Stimulated activated CD4-positive, alpha-beta T cell treated with anti-CD3 and anti-CD28 coated beads, Interleukin-15, amount 100 ng/mL, for 24 hours (primary cell): ENCODE measurements at places on chromosomes 6 and 20.

- no peak for DNase-seq
These were observed 38.8 kb upstream of the ZFP64 start for GRCh38 chr20:52230409-52230808.

GRCh38 chr6:43795421-43795820, 25.4 kb downstream of the VEGFA start:
- DNase-seq = no peak

GRCh38 chr6:147544420-147544819, 35.9 kb downstream of the SAMD5 start:
- no peak for DNase-seq

DNA sequence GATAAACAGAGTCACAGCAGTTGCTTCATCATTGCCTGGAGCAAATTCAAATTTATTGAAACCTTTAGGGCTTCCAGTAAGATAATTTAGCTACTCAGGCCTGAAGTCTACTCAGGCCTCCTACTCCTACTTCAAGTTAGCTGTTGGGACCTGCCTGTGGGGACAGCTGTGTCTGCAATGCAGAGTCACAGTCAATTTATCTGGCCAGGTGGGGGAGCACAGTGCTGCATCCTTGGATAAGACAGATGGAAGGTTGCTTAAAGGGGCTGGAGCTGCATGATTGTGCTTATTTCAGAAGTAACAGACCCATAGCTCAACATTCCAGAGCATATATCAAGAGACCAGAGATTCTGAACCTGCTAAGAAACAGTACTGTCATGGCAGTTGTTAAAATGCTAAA, 932.1 kb downstream of the QKI start:
- DNase-seq = no peak

DNA sequence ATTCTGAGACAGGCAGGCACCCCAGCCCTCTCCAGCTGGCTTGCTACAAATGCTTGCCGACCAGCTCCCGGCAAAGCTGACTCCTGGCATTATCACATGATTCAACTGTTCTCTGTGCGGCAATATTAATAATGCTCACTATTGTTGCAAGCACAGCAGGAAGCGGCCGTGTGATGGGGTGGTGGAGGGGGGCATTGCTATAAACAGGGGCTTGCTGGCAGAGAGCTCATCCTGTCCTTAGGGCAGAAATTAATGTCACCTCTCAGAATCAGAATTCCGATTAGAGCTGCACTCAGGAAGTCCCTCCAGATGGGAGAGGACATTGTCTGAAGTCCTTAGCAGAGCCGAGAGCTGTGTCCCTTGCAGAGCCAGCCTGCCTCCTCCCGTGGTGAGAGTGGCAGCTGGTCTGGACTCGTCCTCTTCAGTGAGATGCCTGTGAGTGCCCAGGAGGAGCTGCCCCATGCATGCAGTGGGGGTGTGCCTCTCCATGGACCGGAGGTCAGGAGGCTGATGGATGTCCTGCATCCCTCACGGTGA, 162.5 kb downstream of the CDH4 start:
- no peak for DNase-seq

DNA sequence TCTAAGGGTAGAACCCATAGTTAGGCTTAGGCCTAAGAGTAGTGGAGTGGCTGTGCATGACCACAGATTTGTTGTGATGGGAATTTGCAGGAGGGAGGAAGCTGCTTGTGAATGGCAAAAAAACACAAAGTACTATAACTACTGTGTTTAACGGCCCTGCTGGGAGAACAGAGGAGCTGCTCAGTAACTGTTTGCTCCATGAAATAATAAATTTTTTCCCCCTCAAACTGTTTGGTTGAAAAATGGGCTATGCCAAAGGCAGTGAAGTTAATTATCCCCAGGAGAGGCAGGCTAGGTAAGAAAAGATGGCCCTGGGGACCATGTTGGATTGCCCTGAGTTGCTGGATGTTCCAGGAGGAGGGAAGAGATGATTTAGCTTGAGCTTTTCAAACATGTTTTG, 256.5 kb upstream of the PRND start:
- no peak for DNase-seq

DNA sequence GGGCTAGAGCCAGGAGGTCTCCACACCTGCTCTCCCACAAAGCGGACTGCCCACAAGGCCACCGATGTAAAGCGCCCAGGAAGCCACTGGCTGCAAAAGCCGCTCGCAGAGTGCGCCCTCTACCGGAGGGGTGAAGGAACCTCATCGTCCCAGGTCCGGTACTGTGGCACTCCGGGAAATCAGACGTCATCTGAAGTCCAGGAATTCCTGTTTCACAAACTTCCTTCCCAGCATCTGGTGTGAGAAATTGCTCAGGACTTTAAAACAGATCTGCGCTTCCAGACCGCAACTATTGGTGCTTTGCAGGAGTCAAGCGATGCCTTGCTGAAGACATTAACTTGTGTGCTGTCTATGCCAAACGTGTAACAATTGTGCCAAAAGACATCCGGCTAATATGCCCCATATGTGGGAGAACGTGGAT, 115.1 kb upstream of the ARID1B start:
- DNase-seq = peak; percentile 72

- no peak for DNase-seq
These were observed 116.2 kb downstream of the GFRAL start for GRCh38 chr6:55443238-55444134.

- DNase-seq = no peak
These were observed 47.2 kb upstream of the REV3L start for GRCh38 chr6:111530218-111530617.

GRCh38 chr6:21166754-21167153, 426.8 kb upstream of the SOX4 start:
- DNase-seq = no peak

DNA sequence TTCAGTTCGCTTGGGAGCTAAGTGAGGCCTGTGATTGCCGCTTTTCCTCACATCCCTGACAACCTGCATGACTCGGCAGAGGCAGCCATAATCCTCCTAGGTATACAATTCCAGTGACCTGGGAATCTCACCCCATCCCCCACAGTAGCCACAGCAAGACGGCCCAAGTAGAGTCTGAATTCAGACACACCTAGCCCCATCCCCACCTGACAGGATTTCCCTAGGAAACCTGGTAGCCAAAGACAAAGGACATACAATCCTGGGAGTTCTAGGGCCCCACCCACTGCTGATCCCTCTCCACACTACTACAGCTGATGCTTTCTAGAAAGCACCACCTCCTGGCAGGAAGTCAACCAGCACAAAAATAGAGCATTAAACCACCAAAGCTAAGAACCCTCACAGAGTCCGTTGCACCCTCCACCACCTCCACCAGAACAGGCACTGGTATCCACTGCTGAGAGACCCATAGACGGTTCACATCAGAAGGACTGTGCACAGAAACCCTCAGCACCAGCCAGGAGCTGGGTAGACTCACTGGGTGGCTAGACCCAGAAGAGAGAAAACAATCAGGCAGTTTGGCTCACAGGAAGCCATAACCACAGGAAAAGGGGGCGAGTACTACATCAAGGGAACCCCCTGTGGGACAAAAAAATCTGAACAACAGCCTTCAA, 17.9 kb upstream of the RUNX2 start:
- peak; percentile 8 for DNase-seq

- no peak for DNase-seq
These were observed 1.6 kb downstream of the LPA start for GRCh38 chr6:160662429-160662828.

- no peak for DNase-seq
These were observed 49.8 kb downstream of the MBOAT1 start for GRCh38 chr6:20162515-20162914.

- DNase-seq = no peak
These were observed 87.2 kb downstream of the PDE7B start for GRCh38 chr6:135938576-135939207.

- no peak for DNase-seq
These were observed 75.2 kb upstream of the CITED2 start for GRCh38 chr6:139449611-139450000.

DNA sequence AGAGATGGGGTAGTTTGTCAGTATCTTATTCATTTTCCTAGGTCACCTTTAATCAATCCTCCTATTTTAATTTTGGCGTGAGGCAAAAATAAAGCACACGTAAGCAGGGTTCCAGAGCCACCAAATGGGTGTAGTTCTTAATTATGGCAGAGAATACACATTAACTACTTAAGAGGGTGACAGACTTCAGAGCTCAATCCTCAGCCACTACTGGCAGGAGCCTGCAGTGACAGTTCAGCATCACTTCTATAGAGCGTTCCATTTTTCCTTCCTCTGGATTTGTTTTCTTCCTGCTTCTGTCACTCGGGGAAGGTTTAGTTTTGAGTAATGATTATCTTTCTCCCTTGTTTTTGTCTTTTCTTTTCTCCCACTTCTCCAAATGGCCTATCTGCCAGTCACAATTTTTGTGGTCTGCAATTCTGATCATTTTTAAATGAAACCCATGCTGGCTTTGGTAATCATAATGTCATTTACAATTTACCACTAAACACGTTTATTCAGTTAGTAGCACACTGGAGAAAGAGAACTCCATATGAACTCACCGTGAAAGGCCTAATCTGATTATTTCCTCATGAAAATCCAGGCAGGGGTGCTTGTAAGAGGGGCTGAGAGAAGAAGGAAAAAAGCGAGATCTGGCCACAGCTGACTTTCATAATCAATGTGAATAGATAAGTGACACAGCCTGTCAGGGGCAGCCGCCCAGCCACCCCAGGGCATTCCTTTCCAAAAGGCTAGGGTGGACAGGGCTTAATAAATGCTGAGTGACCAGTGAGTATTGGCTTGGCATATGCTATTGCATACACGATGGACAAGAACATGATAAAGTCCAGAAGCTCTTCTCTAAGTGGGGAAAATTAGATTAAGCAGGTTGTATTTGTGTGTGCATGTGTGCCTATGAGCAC, 412.1 kb downstream of the PKHD1 start:
- DNase-seq = no peak

GRCh38 chr20:10972219-10972860, 298.5 kb upstream of the JAG1 start:
- DNase-seq = no peak

DNA sequence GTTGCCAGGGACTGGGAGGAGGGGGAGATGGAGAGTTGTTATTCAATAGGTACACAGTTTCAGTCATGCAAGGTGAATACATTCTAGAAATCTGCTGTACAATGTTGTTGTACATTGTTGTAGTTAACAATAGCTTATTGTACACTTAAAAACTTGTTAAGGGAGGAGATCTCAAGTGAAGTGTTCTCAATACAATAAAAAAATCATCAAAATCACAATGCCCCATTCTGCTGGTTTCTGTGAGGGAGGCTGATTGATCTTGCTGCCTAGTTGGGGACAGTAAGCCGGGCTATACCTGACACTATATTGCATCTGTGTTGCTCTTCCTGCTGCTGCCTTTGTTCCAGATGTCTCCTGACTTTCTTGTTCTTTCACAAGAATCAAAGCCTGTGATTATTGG, 232.1 kb downstream of the LRFN2 start:
- no peak for DNase-seq

DNA sequence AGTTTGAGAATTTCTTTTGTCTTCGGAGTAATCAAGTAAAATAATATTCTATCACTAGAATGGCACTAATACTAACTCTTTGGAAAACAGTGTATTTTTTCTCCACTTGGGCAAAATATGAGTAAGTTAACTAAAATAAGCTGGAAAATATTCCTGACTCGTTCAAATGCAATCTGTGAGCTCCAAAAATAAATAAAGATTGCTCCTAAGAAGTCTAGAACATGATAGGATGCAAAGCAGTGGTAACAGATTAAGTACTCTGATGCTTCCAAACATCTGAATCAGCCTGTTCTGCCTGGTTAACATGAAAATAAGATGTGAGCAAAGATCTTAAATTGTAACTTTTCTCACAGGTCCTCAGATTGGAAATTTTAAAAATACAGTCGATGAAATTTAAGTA, 285.1 kb upstream of the ID4 start:
- no peak for DNase-seq

DNA sequence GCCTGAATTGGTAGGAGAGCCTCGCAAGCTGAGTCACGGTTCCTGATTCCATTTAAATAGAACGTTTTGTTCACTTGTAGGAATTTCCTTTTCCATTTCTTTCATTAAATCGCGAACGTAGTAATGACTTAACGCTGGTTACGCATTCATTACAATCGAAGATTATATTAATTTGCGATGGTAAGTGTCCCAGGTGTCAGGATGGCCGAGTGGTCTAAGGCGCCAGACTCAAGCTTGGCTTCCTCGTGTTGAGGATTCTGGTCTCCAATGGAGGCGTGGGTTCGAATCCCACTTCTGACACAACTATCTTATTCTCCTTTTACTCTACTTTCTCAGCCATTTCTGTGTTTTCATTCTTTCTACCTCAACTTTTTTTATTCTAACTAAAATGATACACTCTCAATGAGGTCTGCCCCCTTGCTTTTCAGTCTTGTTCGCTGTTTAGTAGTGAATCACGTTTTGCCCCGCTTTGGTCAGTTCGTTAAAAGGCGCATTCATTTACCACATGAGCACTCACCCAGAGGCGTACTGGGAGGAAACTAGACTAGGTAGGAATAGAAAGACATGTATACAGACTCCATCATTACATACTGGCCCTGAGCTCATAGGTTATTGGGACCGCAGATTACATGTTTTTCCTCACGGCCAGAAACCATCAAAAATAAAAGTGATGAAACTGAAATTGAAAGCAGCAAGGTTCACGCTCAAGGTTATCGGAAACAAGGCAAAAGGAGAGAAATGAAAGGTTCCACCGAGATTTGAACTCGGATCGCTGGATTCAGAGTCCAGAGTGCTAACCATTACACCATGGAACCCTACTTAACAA, 17.3 kb upstream of the TRIM27 start:
- peak; percentile 82 for DNase-seq

DNA sequence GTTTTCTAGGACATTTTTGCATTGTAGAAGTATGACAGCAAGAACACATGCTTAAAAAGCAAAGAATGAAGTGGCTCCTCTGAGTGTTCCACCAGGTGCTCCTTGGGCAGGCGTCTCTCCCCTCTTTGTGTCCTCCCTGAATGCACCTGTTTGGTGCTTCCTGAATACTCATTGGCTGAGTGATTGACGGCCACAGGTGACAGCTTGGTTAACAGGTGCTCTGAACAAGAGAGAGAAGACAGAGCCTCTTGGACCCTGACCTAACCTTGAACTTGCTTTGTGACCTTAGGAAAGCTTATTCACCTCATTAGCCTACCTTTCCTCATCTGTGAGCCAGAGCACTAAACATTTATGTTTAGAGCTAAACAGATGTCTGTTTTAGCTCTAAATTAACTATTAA, 93.7 kb downstream of the TULP4 start:
- no peak for DNase-seq

GRCh38 chr6:87672641-87673040, 29.4 kb downstream of the AKIRIN2 start:
- no peak for DNase-seq

GRCh38 chr6:1181939-1182605, 129.8 kb upstream of the FOXQ1 start:
- DNase-seq = no peak

GRCh38 chr20:63368151-63368550, 7.0 kb upstream of the CHRNA4 start:
- no peak for DNase-seq
